ENCODE measurements at places on chromosomes 5 and 9.

GRCh38 chr5:141529002-141529401 is 40.1 kb downstream of the PCDHGC5 start:
- no peak for DNase-seq

- DNase-seq = no peak
Measured at GRCh38 chr5:24643880-24644279, 898 bp downstream of the CDH10 start.

- no peak for DNase-seq
Measured at GRCh38 chr5:73446631-73447529, 1.7 kb downstream of the FOXD1 start.

GRCh38 chr9:85208666-85209065 is 533.1 kb downstream of the AGTPBP1 start:
- DNase-seq = no peak

DNA sequence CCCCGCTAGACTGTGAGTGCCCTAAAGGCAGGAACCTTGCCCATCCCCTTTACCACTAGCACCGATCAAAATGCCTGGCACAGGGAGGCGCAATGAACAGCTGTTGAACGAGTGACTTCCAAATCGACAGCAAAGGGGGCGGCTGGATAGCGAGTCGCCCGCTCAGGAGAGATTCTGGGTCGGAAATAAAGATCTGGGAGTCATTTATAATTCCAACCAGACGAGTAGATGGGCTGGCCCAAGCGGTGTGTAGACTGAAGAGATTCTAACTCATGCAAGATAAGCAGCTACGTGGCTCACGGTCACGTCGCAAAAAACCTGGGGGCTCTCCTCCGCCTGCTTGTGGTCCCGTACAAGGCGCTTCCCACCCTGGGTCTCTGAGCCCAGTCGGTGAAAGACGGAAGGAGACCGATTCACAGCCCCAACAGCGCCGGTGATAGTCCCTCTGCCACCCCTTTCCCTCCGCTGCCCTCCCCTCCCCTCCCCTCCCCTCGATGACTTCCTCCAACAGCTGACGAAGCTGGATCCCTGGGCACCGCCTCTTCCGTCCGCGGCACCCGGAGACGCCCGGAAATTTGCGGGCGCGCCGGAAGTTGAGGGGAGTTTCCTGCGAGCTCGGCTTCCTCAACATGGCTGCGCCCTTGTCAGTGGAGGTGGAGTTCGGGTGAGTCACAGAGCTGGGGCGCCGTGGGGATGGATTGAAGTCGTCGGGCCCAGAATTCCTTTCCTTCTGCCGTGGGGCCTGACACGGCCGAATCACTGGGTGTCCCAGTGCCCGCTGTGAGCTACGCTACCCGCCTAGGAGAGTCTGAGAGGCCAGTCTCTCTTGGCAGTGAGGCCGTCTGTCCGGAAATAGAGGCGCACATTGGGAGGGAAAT is at the start of gene URM1:
URM1 (plus strand) TSS at position 623 of the 878 bp plus-strand sequence; CDS start at position 630, 7 bp downstream.
- DNase-seq = peak; percentile 93

DNA sequence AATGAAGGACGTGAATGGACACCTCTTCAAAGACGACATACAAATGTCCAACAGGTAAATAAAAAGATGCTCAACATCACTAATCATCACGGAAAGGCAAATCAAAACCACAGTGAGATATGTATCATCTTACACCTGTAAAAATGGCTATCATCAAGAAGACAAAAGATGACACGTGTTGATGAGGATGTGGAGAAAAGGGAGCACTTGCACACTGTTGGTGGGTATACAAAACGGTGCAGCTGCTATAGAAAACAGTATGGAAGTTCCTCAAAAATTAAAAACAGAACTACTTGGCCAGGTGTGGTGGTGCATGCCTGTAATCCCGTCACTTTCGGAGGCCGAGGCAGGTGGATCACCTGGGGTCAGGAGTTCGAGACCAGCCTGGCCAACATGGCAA is 47.9 kb downstream of the STK10 start:
- DNase-seq = no peak

- no peak for DNase-seq
Measured at GRCh38 chr9:82115900-82116299, 127.3 kb downstream of the SPATA31D1 start.

GRCh38 chr5:128736553-128736952 is 198.5 kb upstream of the FBN2 start:
- no peak for DNase-seq

GRCh38 chr5:96968074-96968473 is 32.2 kb downstream of the LNPEP start:
- DNase-seq = no peak

GRCh38 chr9:27627188-27627564 is 53.9 kb upstream of the C9orf72 start:
- no peak for DNase-seq

DNA sequence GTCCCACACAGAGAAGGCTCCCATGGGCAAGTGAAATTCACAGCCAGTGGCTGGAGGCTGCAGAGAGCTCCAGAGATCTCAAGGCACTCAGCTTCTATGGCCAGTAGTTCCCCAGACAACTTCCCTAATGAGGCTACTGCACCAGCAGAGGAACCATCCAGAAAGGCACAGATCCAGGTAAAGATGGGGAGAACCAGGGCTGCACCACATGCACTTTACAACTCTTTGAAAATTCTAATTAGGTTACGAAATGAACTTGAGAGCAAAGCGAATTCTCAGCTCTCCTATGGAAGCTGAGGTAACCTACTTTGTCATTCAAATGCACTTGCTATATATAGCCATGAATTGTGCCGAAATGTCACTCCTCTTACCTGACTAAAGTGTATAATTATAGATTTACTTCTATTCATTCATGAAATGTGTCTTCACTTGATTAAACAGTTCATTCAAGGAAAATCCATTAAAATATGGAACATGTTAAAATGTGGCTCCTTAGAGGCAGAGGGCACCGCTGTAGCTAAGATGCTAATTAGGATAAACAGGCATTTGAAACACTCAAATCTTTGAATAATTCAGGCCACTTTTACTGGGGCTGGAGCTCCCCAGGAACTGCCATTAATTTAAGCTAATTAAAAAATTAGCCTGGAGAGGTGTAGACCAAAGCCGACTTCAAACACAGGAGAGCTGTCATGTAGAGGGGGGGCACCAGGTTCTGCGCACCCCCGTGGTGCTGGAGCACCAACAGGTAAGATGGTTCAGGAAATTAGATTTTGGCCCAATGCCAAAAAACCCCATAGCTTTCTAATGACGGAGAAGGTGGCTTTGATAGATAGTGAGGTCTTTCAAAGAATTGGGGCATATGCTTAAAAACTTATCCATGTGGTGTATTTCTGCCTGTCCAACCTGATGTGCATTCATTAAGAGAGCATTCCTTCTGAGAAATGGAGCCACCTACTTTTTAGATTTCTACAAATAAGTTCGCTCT is 204.1 kb downstream of the GABBR2 start:
- DNase-seq = no peak

- DNase-seq = no peak
Measured at GRCh38 chr9:29339387-29339786, 1766.1 kb upstream of the C9orf72 start.

GRCh38 chr5:14407746-14408175 is 173.8 kb upstream of the OTULINL start:
- DNase-seq = no peak
